ENCODE measurements at places on chromosomes 6 and 20.

GRCh38 chr6:32096087-32096393 is 13.1 kb downstream of the TNXB start:
- DNase-seq: no peak

DNA sequence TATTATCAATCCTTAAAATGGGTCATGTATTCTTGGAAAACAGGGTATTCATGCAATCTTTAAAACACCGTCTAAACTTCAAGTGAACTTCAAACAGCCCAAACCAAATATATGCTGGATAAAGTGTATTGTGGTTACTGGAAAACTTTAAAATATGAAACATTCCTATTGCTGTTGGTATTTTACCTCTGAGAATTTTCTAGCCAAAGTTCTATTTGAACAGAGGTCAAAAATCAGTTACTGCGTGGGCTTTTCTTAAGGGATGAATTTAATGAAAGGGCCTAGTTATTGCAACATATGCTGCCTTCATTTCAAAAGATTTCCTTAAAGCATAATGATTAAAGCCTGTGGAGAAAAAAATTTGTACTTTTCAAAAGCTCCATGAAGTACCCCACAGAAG is 436.0 kb downstream of the PLCB1 start:
- DNase-seq: peak; percentile 22

DNA sequence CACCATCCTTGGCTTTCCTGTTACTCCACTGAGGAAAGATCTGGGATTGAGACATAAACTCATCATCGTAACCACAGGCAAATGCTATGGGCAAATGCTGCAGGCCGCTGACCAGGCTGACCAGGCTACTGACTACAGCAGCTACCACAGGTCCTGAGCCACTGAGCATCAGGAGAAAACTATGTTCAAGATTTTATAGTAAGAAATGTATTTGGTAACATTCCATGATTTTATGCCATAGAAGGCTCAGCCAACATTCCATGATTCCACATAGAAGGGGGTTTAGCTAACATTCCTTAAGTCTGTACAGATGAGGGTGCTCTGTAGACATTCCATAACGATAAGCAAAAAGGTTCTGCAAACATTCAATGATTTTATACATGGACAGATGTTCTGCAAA is 16.1 kb upstream of the B4GALT5 start:
- DNase-seq: peak; percentile 22

DNA sequence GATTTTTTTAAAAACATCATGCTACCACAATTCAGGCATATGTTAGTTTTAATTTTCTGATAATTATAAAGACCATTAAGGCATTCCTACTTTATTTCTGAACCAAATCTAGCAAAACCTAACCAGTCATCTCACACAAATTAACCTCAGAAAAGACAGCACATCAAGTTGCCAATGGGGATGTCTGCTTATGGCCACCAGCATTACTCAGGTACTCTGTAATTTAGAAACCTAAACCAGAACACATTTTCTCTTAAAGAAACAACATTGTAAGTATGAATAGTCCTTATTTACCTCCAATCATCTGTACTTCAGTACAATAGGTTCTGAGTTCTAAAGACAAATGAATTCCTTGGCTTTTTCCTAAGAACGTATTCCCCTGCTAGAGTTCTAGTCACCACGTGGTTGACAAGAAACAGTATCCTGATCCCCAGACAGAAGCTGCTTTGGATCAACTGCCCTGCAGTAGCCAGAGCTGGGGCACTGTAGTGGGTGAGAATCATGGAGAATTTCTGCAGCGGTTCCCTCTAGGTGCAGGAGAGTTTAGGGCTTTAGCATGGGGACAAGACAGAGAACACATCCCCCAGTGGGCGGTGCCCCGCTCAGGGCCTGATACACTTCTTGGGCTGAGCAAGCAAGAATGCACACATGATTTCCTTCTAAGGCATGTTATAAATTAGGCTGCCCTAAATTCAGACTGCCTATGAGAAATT is 15.4 kb downstream of the GCLC start:
- DNase-seq: no peak

GRCh38 chr6:117075218-117075617 is 190.1 kb upstream of the VGLL2 start:
- DNase-seq: no peak

DNA sequence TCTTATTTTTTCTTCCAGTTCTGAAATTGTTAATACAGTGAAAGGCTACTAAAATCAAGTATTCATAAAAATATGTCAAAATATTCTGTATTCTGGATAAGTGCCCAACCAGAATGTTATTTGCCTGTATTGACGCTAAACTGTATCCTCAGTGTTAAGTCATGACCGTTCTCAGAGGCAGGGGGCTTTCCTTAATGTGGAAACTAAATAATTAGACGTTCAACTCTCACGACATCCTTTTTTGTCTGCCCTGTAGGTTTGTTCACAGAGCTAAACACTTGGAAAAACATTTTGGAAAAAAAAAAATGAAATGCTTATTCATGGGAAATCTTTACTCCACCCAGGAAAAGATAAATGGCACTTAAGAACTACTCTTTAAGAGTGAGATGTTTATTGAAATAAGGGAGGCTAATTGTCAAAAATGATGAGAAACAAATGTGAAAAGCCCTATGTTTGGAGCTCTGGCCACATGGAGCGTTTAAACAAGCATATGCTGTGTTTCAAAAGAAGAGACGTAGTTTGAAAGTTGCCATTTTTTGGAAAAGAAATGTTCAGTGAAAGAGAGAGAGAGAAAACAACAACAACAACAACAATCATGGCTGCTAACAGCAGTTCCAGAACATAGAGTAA is 453.1 kb upstream of the MARCKS start:
- DNase-seq: no peak

GRCh38 chr6:47106216-47106615 is 64.1 kb upstream of the ADGRF1 start:
- no peak for DNase-seq

GRCh38 chr20:50673466-50674137 is 17.7 kb downstream of the RIPOR3 start:
- DNase-seq: no peak

DNA sequence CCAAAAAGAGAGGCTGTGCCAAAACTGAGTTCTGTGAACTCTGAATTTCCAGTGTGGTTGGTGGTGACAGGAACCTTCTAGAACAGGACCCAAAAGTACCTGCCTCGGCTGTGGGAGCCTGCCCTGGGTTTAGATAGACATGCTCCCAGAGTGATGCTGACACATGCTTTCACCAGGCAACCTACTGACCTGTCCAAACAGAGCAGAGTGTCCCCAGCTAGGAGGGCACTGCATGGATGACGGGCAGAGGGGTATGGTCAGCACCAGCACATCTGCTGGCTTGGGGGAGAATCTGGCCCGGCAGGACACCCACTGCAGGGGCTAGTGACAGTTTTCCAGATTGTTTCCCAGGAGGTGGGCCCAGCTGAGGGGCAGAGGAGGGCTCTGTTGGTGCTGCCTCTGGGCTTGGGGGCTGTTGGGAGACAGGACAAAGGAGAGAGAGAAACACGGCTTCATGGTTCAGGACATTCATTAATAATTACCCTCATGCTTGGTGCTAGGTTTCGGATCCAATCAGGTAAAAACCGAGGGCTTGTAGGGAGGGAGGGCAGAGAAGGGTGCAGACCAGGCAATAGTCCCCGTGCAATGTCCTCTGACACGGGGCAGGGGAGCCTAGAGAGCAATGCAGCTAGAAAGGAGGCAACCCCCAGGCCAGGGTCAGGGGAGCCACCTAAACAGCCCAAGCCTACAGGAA is 15.0 kb downstream of the KCNK5 start:
- DNase-seq: no peak

DNA sequence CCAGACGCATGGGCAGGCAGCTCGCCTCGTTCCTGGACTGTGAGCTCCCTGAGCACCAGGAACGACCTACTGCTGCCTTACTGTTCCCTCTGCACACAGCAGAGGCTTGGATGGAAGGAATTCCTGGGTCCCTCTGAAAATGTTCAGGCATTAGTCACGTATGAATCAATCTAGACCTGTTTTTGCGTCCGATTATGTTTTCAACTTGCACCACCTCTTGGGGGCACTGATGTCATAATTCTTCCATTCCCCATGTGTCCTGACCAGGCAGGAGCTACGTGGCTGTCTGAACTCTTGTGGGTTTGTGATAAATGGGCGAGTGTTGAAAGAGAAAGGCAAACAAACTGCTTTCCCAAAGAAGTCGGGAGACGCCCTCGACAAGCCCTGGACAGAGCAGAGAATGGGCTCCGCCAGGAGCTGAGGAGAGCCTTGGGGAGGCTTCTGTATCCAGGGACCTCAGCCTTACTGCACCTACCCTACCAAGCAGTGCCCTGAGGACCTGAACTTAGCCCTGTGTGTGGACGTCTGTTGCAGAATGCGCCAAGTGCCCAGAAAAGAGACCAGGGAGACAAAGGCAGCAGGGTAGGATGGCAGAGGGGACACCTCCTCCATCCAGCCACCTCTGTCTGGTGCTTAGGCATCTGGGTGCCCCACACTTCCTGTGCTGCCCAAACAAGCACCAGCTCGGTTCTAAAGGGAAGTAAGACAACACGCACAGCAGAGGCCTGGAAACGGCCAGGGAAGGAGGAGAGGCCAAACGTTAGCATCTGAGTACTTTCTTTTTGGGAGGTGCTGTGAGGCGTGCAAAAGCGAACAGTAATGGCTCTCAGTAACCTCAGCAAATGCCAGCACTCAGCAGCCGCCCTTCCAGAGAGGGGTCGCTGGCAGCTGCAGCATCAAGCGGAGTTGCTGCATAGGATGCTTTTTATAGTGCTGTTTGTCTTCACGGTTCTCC is 124.2 kb downstream of the LY86 start:
- peak; percentile 68 for DNase-seq

DNA sequence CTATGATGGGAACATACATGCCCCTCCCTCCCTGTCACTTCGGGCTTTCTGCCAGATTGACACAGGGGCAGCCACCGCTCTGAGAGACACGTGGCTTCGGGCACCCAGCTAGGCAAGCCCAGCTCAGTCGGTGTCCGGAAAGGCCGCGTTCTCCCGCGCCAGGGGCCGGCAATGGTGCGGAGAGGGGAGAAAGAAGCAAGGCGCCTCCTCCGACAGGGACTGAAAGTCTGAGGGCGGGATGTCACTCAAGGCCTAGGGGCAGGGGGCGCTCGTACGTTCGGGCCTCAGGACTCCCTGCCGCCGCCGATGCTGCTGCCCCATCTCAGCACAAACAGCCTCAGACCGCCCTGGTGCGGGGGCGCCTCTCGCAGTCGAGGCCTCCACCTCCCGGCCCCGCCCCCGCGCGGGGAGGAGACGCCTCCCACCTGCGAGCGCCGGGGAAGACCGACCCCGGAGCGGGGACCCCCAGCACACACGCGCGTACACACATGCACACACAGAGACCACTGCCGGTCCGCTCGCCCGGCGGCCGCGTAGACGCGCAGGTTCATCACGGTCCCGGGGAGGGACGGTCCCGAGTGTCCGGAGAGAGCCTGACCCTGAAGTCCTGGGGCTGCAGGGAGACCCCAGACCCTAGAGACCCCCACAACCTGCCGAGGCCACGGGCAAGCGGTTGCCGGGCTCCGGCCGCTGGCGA is 1.9 kb downstream of the GRM4 start:
- DNase-seq: no peak

DNA sequence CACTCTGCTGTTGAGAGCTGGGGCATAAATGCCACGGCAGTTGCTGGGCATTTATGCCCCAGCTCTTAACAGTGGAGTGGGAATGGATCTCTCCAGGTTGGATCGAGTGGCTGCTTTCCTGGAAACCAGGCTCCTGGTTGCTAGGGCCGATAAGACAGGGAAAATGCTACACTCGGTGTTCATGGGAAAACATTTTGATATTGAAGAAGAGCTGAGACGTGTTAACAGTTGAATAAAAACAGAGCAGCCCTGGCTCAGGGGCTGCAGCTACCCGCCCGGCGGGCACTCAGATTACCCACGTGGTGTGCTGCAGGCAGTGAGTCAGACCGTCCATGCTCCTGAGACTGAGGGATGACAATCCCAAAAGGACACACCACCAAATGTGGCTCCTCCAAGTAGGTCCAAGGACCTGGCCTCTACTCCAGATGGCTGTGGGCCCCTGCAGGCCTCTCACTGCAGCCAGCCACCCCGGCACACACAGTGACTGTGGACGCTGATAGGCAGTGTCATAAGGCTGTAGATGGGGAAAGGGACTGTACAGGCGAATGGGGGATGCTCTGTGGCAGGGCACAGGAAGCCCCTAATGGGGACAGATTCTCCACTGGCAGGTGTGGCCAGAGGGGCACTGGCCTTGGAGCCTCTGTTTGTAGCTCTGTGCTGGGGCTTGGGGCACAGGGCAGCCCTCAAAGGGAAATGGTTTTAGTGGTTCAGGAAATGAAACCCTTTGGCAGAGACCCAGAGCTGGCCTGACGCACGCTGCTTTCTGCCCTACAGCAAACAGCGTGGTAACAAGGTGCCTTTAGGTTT is 237.8 kb downstream of the LY86 start:
- DNase-seq: no peak

GRCh38 chr6:36296240-36296639 is 26.4 kb downstream of the PNPLA1 start:
- no peak for DNase-seq

DNA sequence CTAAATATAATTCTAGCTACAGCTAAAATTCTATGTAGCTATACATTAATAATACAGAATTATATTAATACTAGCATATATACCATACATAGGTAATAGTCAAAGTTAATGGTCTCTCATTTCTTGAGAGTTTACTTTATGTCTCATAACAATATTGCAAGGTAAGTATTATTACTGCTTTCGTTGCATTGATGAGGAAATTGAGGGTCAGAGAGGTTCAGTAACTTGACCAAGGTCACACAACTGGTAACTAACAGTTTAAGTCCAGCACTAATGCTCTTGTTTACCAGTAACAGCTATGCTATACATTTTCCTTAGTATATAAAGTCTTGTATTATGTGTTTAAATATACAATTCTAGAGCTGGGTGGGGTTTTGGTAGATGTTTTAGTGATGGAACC is 67.6 kb downstream of the AFG1L start:
- no peak for DNase-seq

Data from astrocyte of the cerebellum (primary cell).